Activated CD4-positive, alpha-beta T cell treated with anti-CD3 and anti-CD28 coated beads, Interleukin-2, amount 50 U/mL, for 4 hours (primary cell): ENCODE measurements at places on chromosomes 1 and 21.

DNA sequence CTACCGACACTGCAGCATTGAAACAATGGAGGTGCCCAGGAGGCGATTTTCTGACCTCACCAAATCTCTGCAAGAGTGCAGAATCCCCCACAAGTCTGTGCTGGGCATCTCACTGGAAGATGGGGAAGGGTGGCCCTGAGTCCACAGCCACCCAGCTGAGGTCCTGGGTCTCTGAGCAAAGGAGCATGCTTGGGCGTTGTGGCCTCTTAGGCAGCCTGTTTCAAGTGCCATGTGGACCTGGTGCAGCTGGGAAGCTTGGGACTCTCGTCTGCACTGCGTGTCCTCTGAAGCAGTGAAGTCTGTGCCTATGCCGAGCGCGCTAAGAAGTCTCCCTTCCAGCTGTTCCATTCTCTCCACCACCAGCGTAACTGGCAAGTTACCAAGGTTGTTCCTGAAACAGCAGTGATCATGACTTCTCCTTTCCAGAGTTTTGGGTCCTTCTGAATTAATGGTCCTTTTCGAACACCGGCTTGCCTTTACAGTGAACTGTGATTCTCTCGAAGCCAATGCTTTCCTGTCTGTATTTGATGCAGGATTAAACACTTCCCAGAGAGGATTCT lies 5.0 kb upstream of the PLA2G2C start:
- no peak for DNase-seq

DNA sequence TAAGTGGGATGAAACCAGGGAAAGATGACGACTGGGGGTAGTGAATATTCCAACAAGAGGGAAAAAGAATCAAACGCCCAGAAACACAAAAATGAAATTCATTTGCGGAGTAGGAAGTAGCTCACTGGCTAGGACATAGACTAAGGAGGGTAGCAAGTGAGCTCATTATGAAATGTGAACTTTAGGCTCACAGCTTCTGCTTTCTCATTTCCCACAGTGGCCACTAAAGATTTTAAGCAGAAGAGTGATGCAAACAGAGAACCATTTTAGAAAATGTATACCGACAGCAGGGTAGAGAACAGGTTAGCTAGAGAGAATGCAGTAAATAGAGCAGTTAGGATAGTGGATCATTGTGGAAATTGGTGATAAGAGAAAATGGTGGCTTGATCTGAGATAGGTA lies 3.5 kb downstream of the CD48 start:
- DNase-seq, result no peak

GRCh38 chr1:205656236-205656635 lies 24.1 kb downstream of the SLC45A3 start:
- no peak for DNase-seq

DNA sequence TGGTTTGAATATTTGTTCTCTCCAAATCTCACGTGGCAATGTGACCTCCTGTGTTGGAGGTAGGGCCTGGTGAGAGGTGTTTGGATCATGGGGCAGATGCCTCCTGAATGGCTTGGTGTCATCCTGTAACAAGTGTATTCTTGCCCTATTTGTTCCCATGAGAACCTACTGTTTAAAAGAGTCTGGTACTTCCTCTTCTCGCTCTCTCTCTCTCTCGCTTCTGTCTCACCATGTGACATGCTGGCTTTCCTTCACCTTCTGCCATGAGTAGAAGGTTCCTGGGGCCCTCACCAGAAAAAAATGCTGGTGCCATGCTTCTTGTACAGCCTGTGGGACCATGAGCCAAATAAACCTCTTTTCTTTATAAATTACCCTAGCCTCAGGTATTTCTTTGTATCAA lies 8.4 kb upstream of the PAXBP1 start:
- no peak for DNase-seq

DNA sequence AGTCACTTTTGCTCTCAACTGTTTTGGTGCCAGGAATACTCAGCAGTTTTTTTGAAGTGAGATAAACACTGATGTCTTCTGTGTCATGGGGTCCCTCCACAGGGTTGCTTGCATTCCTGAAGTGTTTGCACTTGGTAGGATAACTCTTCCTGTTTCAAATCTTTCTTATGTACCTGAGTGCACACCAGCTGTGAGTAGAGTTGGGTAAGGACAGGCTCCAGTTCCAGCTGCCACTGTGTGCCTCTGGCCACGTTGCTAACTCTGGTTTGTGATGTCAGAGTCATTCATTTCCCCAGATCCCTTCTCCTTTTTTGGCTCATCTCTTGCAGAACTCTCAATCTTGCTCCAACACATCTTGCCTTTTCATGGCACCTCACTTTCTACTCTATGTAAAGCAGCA lies 356.3 kb upstream of the B3GALT2 start:
- DNase-seq, result no peak

- no peak for DNase-seq
Observed at GRCh38 chr1:76496871-76497270, 370.4 kb upstream of the ST6GALNAC5 start.

- DNase-seq, result no peak
Observed at GRCh38 chr1:201759194-201759815, 69.7 kb upstream of the IPO9 start.

DNA sequence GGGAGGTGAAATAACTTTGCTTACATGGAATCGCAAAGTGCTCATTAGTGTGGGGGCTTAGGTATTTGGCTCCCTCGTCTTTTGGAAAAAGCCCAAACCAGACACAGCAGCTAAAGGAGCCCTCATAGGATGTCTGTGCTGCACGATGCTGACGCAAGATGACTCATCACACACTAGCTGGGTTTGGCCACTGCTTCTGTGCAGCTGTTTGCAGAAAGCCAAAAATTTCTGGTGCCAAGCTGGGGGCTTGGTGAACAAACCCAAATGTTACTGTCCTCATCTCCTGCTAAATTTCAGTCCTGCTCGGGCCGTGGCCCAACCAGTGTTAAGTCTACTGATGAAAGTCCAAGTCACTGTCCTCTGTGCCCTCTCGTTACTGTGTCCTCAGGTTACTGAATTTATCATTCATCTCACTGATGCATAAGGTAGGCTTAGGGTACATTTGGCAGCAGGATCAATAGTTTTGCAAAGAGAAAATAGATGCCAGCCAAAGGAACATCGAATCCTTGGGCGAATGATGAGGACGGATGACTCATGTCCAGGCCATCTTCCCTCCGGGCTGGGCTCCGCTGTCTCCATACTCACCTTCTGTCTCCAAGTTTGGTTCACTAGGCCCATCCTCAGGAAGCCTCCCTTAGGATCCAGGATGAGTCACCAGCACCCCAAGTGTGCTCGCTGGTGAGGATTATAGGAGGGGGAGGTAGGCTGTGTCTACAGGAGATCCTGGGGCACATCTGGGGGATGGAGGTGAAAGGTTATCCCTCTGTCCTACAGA lies 177.7 kb downstream of the ADSS2 start:
- no peak for DNase-seq

- no peak for DNase-seq
Observed at GRCh38 chr1:24596401-24596880, 40.6 kb downstream of the NCMAP start.

GRCh38 chr1:11793819-11794218 lies 11.9 kb downstream of the MTHFR start:
- no peak for DNase-seq
